CD4-positive, alpha-beta memory T cell (primary cell): ENCODE measurements at places on chromosomes 5 and 9.

GRCh38 chr9:33140401-33141360 lies 26.5 kb downstream of the B4GALT1 start:
- H3K4me3 ChIP-seq, result no peak overlapping the region
- H3K36me3 ChIP-seq, result no peaks in the 10 kb centered on the region
- no peaks in the 10 kb centered on the region for H3K27me3 ChIP-seq
- H3K4me1 ChIP-seq, result peaks cover 100% of the 10 kb centered on the region
- peak overlapping the region; percentile 6 for H3K27ac ChIP-seq

DNA sequence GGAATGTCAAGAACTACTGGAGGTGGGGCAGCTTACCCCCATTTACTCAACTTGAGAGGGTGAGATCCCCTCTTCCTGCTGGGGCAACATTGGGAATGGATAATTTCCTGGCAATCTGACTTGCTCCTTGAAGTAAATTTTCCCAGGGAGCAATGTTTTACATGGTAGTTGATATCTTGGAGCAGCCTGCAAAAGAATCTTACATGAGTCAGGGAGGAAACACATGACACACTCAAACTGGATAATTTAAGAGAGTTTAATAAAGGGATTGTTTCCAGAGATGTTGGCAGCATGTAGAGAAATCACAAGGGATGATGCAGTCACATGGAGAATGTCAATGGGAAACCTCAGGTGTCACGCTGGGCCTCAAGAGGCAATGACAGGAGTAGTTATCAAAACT lies 212.5 kb downstream of the GAS1 start:
- H3K4me3 ChIP-seq, result no peak overlapping the region
- no peaks in the 10 kb centered on the region for H3K36me3 ChIP-seq
- no peak overlapping the region for H3K27ac ChIP-seq
- DNase-seq, result no peak

DNA sequence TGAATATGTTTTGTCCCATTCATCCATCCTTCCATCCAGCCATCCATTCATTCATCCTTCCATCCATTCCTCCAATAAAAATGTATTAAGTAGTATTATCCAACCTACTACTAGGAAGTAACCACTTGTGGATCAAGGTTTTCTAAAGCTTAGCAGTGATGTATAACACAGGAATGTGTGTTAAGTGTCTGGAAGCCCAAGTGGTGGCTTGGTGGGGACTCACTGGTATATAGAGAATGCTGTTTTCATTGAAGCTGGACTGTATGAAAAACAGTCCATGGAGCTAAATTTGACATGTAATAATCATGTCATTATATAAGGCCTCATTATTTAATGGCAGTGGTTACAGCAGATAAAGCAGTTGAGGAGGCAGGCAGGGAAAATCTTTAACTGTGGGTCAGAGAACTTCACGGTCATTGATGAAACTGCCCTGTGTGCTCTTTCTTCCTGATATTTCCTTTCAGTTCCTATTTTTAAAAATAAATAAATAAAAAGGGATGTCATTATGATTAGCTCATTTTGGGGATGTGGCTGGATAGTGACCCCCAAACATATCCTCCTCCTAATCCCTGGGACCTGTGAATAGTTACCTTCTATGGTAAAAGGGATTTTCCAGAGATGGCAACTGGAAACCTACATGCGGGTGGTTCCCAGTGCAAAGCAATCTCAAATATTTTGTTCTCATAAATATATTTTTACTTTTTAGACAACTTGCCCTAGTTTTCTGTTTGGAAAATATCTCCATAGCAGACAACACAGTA lies 82.3 kb downstream of the DAPK1 start:
- no peaks in the 10 kb centered on the region for H3K36me3 ChIP-seq
- H3K4me3 ChIP-seq, result no peak overlapping the region
- H3K27ac ChIP-seq, result no peak overlapping the region
- H3K4me1 ChIP-seq, result no peaks in the 10 kb centered on the region
- no peak for DNase-seq
- H3K27me3 ChIP-seq, result no peaks in the 10 kb centered on the region

DNA sequence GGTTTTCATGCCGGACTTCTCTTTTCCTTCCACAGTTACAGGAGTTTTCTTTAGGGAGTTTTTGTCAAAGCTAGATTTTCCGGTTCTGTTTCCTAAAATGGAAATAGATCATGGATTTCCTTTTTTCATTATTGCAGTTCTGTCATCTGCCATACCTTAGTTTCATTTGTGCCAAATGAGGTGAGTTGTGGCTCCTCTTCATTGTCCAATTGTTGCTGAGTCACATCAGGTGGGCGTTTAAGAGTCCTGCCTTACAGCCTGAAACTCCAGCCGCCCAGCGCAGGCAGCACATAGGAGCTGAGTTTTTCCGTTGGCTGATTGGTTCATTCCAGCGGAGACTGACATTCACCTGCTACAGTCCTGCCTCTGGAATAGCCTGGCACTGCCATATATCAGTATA lies 14.1 kb downstream of the SLC25A25 start:
- no peak overlapping the region for H3K27ac ChIP-seq
- DNase-seq, result no peak
- no peak overlapping the region for H3K4me3 ChIP-seq
- H3K36me3 ChIP-seq, result no peaks in the 10 kb centered on the region
- H3K27me3 ChIP-seq, result no peaks in the 10 kb centered on the region

GRCh38 chr9:134980991-134981390 lies 63.3 kb upstream of the FCN1 start:
- H3K36me3 ChIP-seq, result no peaks in the 10 kb centered on the region
- no peak for DNase-seq
- H3K4me1 ChIP-seq, result no peaks in the 10 kb centered on the region
